ENCODE measurements at places on chromosomes 4 and X. TPM values are rescaled to one million over a fixed set of nuclear protein-coding genes. Genes with fewer than 3 reads are reported as not detected.
A peak's percentile ranks its signal among the peaks of the same experiment; 100 is the strongest.

DNA sequence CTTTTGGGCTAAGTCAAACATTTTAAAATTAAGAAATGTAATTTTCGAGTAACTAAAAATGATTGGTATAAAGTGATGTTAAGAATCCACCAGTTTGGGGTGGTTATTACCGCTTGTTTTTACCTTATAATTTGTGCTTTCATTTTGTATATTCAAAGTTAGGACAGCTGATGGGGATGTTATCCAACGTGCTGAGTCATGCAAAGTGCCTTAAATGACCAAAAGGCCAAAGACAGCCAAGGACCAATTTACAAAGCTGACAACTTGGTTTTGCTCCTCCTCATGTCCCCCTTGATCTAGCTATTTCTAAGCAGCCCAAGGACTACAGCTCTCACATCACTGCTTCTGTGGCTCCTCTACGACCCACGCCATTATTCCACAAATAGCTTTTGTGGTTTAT lies 181.4 kb upstream of the PCDH7 start:
- H3K4me3 ChIP-seq, result no peak overlapping the region
- no peaks in the 10 kb centered on the region for H3K36me3 ChIP-seq
- H3K27me3 ChIP-seq, result no peaks in the 10 kb centered on the region
- DNase-seq, result no peak
- no peaks in the 10 kb centered on the region for H3K4me1 ChIP-seq

DNA sequence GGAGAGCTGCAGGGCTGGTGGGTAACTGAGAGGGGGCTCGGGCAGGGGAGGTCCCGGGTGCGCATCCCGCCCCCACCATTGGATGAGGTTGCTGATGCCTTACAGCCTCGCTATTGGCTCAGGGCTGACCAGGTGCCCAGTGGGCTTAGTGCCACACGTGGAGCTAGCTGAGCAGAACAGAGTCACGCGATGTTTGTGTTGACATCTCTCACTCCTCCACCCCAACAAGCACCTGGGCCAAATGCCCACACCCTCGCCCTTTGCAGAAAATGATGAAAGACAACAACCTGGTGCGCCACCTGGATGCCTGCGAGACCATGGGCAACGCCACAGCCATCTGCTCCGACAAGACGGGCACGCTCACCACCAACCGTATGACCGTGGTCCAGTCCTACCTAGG lies 31.8 kb downstream of the ATP2B3 start:
- H3K27ac ChIP-seq, result no peak overlapping the region
- no peaks in the 10 kb centered on the region for H3K36me3 ChIP-seq
- H3K4me1 ChIP-seq, result no peaks in the 10 kb centered on the region
- no peak overlapping the region for H3K4me3 ChIP-seq

RAB40A gene
- total RNA-seq, result not detected

DNA sequence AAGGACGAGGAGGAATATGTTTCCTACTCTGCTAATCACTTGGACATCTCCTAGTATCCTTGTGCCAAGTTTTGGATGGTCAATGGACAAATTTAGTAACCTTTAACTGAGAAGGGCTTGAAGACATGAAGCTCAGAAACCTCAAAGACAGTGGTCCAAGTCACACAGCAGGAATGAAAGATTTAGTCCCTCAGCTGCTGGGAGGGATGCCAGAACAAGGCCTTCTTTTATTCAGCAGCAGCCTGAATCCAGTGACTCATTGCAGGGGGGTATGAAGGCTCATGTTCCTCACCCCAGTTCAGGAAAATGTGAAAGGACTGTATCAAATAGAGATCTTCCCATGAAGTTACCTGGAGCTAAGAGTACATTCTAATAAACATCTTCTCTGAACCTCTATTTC lies 214.9 kb upstream of the UGT8 start:
- H3K27ac ChIP-seq, result no peak overlapping the region
- no peak overlapping the region for H3K4me3 ChIP-seq
- DNase-seq, result no peak
- H3K27me3 ChIP-seq, result no peaks in the 10 kb centered on the region
- no peaks in the 10 kb centered on the region for H3K36me3 ChIP-seq

IBSP gene
- not detected for total RNA-seq

HTR2C gene
- not detected for total RNA-seq

ZNF157 gene
- not detected for total RNA-seq

DNA sequence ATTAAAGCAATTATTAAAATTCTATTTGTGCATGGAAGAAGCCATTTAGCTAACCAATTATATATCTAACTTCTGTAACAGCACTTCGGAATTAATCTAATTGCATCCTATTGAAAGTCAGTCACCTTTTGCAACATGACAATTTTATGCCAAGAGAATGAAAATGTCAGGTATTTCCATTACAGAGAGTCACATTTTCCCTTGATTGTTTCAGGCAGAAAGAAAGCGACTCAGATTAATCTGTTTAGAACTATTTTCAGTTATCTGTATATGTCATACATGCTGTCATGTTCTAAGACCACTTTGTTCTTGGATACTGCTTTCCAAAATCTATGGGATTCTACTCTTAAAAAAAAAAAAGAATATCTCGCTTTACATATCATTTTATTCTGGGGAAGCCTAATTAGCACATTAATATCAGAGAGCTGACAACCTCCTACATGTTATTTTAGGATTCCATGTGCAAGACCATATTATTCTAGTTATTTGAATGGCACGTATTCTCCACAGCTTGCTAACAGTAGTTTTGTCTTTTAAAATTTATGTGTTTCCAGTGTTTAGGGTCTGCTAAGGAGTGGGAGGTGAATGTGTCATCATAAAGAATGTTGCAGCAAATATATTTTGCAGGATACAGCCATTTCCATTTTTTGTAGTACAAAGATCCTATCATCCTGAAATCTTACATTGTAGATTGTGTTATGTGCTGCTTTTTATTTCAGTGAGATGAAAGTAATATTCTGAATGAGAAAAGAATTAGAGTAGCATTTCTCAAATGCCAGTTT lies 31.7 kb downstream of the GALNT7 start:
- no peak overlapping the region for H3K4me3 ChIP-seq
- no peaks in the 10 kb centered on the region for H3K27me3 ChIP-seq
- peaks cover 13% of the 10 kb centered on the region for H3K36me3 ChIP-seq
- H3K4me1 ChIP-seq, result no peaks in the 10 kb centered on the region
- no peak for DNase-seq

DNA sequence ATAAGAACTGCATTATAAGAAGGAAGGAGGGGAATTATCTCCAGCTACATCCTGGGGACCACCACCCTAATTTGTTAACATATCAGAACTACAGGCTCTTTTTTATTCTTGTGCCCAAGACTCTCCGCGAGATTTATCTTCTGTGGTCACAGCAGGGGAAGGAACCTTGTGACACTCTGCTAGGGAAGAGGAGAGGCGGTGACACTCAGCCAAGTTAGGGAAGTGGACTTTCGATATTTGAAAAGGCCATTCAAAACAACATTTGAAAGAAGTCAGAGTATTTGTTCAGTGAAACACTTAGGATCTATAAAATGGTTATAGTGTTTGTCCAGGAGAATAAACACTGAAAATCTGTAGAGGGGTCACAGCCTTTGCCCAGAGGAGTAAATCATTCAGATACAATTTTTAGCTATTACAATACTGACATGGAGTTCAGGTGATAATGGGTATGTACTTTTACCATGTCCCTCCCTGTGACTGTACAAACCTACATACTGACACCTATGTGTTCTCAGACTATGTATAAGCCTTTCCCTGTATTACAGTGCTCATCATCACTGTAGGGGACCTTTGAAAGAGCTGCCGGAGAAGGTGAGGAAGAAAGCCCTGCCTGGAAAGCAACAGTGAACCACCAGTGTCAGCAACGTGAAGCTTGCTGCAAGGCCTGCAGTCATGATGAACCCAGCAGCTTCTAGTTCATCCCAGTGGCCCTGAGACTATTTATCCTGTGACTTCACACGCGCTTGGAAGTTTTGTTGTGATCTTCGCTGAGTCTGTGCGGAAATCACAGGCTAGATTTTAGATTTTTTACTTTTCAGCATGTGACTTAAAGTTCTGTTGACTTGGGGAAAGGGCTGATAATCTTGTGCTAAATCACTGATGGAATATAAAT lies 8.5 kb upstream of the PTTG2 start:
- DNase-seq, result no peak
- no peaks in the 10 kb centered on the region for H3K36me3 ChIP-seq
- peaks cover 14% of the 10 kb centered on the region for H3K4me1 ChIP-seq

DNA sequence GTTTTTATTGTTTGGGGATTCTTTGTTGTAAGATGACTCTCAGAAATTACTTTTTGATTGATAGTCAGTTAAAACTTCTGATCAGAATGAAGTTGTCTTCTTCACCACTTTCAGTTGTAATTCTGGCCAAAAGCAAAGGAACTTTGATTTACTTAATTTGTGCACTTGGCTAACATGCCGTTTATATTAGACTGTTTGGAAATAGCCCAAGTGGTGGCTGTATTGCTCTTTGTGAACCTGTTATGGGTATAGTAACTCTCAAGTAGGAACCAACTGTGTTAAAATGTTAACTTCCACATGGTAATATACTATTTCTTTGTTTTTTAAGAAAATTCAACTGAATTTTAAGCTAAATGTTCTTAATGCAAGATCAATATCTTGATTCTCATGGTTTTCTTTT lies 581.9 kb downstream of the GRID2 start:
- H3K27ac ChIP-seq, result no peak overlapping the region
- no peaks in the 10 kb centered on the region for H3K27me3 ChIP-seq
- H3K4me3 ChIP-seq, result no peak overlapping the region
- H3K36me3 ChIP-seq, result no peaks in the 10 kb centered on the region
- DNase-seq, result no peak

DNA sequence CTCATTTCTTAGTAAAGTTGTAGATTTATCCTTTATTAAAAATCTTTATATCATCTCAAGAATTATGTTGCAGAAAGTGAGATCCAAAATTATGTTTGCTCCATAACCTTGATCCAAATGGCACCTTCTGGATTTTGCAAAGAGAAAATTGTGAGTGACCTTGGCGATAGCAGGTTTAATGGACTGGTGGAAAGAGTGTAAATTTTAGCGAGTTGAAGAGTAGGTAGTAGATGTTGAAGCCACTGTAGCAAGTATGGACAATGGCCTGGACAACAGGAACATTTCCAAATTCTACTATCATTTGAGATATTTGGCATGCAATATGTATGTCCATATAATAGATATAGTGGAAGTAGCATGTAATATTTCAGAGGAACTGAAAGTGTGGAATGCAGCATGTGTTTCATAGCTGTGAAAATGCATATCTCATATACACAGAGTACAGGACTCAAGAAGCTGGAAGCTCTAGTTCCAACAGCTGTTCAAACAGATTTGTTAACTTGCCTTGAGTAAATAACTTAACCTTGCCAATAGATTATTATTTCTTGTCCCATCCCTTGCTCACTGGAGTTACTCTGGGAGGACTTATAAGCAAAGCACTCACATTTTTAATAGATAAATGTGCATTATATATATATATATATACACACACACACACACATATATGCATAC lies 152.5 kb upstream of the TLL1 start:
- peaks cover 8% of the 10 kb centered on the region for H3K4me1 ChIP-seq
- no peaks in the 10 kb centered on the region for H3K36me3 ChIP-seq
- no peaks in the 10 kb centered on the region for H3K27me3 ChIP-seq
- DNase-seq, result no peak

BEND2 gene
- total RNA-seq, result not detected

DNA sequence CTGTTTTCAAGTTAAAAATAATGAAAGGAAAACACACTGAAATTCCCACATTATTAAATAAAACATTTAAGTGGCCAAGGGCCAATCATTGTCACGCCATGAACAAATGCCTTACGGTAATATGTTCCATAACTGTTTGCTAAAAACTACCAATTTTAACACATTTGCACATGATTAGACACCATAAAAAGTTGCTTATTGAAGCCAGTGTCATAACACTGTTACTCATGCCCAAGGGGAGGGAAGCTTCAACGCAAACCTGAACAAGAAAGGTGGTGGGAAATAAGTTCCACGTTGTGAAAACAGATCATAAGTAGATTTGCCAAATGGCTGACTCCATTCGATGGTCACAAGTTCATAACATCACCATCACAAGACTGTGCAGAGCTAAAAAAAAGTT lies 739.3 kb upstream of the FAM241A start:
- H3K27me3 ChIP-seq, result no peaks in the 10 kb centered on the region
- H3K36me3 ChIP-seq, result no peaks in the 10 kb centered on the region
- no peak for DNase-seq
- H3K4me1 ChIP-seq, result peaks cover 19% of the 10 kb centered on the region
- no peak overlapping the region for H3K27ac ChIP-seq
- H3K4me3 ChIP-seq, result no peak overlapping the region

DNA sequence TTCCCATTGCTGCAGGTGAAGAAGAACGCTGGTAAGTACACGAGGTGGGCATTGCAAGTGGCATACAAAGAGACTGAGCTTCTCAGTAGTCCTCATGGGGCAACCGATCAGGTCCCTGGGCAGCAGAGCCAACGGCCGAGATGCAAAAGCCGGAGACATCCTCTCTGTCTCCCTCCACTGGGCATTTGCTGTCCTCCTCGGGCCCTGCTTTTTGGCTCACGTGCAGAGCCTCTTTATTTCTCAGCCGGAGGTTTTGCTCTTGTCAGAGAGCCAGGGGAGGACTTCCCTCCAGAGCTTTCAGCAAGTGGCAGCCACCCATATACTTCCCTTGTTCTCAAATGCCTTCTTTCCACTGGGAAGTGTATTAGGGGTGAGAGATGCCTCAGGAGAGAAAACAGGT lies 18.0 kb downstream of the STARD8 start:
- peak; percentile 24 for DNase-seq
- H3K27ac ChIP-seq, result peak overlapping the region; percentile 46
- H3K4me1 ChIP-seq, result peaks cover 12% of the 10 kb centered on the region

TXK gene
- 0.71 TPM for total RNA-seq

NEXMIF gene
- 0.19 TPM for total RNA-seq

DNA sequence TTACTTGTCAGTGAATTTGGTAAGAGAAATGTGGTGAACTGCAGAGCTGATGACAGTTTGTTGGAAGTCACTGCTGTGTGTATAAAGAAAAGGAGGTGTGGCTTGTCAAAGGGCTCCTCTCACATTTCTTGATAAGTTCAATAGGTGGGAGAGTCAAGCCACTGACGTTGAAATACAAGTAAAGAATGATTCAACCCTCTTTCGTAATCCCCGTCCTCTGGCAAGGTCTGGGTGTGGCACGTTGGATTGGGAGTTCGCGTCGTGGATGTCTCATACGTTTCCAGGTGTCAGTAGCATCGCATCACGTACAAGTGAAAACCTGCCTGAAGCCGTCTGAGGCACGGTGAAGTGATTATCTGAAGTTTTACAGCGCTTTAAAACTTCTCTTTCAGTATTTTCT lies 76.4 kb downstream of the EGF start:
- no peaks in the 10 kb centered on the region for H3K36me3 ChIP-seq
- no peak overlapping the region for H3K4me3 ChIP-seq
- DNase-seq, result no peak
- H3K4me1 ChIP-seq, result peaks cover 3% of the 10 kb centered on the region
- no peaks in the 10 kb centered on the region for H3K27me3 ChIP-seq
- H3K27ac ChIP-seq, result no peak overlapping the region

ADRA2C gene
- 4.5 TPM for total RNA-seq

GRIA3 gene
- total RNA-seq, result 3.7 TPM
